NCI-H446 treated with DMSO at 0.1 percent for 48 hours (cell line): ENCODE measurements at places on chromosomes 4 and X.

GRCh38 chr4:151743128-151743854 is 17.5 kb downstream of the GATB start:
- DNase-seq: no peak

DNA sequence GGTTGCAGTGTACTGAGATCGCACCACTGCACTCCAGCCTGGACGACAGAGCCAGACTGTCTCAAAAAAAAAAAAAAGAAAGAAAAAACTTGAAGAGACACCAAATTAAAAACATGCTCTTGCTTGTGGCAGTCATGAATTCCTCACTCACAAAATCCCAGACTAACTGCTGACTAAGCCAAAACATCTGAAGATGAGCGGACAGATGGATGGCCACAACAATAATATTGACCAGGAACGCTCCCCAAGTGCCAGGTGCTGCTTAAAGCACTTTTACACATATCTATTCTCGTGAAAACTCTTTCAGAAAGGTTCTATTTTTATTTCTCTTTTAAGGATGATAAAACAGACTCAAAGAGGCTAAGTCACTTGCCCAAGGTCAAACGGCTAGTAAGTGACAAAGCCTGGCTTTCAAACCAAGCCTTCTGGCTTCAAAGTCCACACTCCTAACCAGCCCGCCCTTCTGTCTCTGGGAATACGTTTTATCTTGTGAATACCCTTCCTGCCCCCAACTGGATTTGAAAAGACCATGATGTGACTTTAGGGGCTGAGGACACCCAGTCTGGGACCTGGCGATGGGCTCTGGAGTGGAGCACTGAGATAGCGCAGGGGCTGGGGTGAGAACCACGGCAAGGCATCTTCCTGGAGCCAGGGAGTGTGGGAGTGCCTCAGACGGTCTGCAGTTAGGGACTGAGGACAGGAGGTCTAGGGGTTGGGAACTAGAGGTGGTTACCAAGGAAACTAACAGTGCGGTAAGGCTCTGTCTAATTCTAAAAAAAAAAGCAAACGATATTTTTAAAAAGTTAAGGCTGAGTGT is 9.5 kb upstream of the CXCR3 start:
- no peak for DNase-seq

DNA sequence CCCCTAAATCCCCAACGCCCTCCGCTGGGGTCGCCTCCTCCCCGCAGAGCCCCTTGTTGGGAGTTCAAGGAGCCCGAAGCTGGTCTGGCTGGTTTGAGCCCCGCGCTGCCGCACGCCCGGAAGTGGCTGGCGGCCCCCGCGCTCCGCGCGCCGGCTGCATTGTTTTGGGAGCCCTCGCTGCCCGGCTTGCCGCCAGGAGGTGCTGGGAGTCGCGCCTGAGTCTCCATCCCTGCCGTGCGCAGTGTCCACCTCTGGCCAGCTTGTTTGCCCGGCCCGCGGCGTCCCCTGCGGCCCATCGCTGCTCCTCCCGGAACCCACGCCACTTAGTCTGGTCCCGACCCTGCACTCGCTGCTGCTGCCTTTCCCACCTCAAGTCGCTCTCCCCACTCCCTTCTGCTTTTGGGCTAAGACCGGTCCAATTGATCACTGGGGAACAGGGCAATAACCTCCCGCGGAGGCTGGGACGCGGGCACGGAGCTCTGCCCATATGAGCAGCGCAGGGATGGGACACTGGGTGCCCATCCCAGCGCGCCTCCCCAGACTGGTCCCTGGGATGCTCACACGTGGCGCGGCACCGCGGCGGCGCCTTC is 2.2 kb upstream of the SFRP2 start:
- DNase-seq: no peak

DNA sequence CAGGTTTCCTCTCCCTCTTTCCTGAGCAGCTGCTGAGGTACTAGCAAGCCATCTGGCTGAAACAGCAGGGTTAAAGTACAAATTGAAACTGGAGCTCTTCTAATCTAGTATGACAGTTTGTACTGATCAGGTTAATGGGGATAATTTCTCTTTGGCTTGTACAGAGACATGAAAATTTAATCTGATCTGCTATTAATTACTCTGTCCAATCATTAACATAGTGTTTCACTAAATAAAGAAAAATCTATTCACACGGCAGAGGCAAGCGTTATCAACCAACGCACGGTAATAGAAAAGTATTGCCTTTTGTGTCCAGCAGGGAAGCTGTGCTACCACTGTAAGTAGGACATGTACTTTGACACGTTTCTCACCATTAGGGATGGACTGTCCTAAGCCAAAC is 71.1 kb downstream of the IGSF1 start:
- DNase-seq: no peak

DNA sequence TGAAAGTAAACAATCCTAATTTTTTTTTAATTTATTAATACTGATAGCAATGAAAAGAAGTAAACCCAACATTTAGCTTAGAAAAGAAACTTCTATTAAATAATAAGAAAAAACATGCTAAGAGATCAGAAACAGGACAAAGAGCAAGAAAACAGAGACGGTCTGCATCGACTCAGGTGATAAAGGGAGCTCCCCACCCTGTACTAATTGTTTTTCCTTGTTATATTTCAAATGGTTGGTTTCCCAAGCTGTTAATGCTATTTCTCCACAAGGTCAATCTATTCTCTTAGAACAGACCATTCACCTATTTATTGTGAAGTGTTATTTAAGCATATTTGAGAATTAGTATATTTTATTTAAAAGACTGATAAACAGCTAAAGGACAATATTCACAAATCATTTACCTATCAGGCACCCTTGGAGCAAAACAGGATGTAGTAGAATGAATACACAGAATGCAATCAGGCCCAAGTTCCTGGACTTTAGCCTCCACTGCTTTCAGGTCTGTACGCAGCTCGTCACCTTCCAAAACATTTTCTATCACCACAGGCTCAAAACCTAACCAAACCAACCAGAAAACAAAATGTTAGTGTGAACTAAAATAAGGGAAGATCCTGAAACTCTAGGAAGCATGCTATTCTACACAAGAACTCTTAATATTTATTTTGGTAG is 5.5 kb downstream of the SEPSECS start:
- no peak for DNase-seq

GRCh38 chrX:109472939-109473735 is 8.7 kb downstream of the GUCY2F start:
- no peak for DNase-seq

DNA sequence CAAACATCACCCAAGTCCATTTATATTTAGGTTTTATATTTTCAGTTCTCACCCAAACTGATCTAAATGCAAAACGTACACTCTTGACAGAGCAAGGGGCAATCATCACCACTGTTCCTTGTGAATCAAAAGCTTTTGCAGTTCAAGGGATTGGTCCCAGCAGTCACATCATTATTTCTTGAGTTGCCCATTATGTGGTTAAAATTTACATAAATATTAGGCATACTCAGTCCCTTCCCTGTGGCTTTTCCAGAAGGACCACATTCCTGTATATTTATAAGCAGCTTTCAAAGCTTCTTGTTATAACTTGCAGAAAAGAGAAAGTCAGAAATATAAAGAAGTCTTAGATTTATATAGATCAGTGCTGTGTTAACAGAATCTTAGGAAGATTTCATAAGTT is 224.4 kb downstream of the CLCN4 start:
- DNase-seq: no peak

DNA sequence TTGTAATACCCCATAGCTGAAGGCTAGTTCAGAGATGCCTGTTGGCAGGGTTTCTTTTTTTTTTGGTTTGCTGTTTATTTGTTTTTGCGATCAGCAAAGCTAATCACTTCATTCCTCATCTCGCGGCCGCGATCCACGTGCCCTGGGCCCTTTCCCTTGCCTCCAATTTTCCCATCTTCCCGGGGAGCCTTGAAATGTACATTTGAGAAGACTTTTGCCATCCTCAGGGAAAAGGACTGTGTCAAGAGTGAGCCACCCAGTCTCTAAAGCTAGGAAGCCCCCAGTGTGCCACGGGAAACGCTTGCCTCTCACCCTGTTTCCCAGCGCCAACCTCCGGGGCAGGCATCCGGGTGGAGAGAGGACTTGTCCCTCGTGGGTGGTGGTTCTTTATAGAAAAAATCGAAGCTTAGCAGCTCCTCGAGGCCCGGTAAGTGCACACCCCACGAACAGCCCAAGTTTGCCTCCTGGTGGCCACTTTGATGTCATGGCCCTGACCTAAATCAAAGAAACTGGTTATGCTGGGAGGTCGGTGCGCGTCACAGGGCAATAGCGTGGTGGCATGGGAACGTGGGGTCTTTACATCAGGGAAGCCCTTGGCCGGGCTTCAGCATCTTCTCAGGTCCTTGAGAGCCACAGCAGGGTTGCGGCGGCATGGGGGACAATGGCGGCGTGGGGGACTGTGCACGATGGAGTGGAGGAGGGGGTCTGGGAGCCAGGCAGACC is 42.0 kb downstream of the MAP7D3 start:
- no peak for DNase-seq

GRCh38 chr4:40394236-40394635 is 59.1 kb downstream of the CHRNA9 start:
- no peak for DNase-seq

DNA sequence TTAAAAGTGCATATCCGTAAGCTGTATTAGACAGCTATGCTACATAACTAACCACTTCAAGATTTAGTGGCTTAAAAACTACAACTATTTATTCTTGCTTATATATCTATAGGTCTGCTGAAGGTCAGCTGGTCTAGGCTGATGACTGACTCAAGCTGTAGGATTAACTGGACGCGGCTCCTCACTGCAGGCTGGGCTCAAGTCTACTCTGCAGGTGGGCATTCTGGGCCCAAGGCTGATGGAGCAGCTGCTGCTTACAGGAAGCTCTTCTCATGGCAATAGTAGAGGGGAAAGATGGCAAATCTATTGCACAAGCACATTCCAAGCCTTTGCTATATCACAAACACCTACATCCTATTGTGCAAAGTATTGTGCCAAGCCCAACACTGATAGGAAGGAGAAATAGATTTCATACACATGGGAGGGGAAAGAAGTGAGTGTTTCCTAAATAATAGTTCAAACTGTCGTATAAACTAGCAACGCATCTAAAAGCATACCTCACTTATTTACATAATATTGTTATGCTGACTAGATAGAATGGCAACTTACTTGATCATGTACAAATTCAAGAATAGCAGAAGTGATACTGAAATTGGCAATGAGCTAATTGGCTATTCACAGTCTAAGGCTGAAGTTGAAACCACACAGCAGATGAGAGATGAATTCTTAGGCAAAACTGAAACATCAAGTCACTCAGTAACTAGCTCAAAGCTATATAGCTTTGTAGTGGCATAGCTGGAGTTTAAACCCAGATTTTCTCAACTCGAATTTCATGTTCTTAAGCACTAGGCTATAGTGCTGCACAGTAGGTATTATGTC is 263.8 kb downstream of the NKX6-1 start:
- no peak for DNase-seq

GRCh38 chr4:41784191-41784979 is 35.9 kb upstream of the PHOX2B start:
- DNase-seq: no peak

GRCh38 chrX:14013054-14013453 is 16.6 kb downstream of the GEMIN8 start:
- DNase-seq: no peak

GRCh38 chr4:92128676-92129075 is 175.1 kb upstream of the GRID2 start:
- no peak for DNase-seq

GRCh38 chrX:13571136-13571535 is 1.7 kb downstream of the EGFL6 start:
- no peak for DNase-seq

DNA sequence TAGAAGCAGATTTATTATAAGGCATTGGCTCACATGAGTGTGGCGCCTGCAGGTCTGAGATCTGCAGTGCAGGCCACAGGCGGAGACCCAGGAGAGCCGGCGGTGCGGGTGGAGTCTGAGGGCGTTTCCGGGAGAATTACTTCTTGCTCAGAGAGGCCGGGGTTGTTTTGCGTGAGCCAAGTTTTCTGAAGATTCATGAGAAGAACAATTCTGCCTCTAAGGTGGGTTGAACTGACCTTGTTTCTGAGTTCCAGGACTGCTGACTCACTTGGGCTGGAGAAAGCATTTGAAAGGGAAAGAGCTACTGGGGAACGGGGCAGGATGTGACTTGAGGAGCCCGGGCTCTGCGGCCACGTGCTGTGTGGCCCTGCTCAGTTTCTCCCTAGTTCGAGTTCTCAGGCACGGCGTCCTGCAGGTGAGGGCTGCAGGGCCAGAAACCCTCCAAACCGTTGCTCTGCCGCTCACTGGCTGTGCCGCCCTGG is 36.7 kb upstream of the SORCS2 start:
- no peak for DNase-seq

- DNase-seq: no peak
These were observed 557.4 kb upstream of the FTHL17 start for GRCh38 chrX:31629195-31629594.

GRCh38 chr4:76689145-76689817 is 208.7 kb downstream of the SOWAHB start:
- no peak for DNase-seq

DNA sequence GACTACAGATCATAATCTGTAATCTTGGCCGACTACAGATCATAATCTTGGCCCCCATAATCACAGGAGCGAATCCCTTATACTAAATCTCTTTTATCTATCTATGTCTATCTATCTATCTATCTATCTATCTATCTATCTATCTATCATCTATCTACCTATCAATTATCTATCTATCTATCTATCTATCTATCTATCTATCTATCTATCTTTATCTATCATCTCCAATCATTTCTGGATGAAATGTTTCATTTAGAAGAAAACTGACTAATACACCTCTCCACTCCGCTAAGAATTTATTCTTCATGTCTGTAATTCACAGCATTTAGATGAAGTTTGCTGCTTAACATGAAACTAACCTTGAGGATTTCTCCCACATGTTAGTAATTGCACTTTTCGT is 45.0 kb upstream of the ACSL1 start:
- no peak for DNase-seq

DNA sequence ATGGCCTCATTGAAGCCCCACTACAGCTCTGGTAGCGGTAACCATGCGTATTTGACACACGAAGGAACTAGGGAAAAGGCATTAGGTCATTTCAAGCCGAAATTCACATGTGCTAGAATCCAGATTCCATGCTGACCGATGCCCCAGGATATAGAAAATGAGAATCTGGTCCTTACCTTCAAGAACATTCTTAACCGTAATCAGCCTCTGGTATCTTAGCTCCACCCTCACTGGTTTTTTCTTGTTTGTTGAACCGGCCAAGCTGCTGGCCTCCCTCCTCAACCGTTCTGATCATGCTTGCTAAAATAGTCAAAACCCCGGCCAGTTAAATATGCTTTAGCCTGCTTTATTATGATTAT is 876 bp downstream of the HPRT1 start:
- no peak for DNase-seq
